M059J (cell line): ENCODE measurements at places on chromosomes 6 and 20.

- no peak for DNase-seq
Measured at GRCh38 chr20:18465536-18466200, 1.2 kb downstream of the DZANK1 start.

GRCh38 chr6:75268121-75268987 lies 16.2 kb downstream of the TMEM30A start:
- DNase-seq, result peak; percentile 72

DNA sequence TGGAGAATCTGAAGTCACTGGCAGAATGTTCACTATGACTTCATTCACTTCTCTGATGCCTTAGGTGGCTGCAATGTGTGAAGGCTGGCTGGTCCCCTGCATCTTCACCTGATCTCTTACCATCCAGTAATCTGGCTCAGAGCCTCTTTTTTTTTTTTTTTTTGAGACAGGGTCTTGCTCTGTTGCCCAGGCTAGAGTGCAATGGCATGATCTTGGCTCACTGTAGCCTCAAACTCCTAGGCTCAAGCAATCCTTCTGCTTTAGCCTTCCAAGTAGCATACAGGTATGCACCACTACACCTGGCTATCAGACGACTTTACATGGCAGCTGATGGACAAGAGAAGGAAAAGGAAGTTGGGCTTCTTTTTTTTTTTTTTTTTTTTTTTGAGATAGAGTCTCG lies 25.8 kb upstream of the JARID2 start:
- no peak for DNase-seq

DNA sequence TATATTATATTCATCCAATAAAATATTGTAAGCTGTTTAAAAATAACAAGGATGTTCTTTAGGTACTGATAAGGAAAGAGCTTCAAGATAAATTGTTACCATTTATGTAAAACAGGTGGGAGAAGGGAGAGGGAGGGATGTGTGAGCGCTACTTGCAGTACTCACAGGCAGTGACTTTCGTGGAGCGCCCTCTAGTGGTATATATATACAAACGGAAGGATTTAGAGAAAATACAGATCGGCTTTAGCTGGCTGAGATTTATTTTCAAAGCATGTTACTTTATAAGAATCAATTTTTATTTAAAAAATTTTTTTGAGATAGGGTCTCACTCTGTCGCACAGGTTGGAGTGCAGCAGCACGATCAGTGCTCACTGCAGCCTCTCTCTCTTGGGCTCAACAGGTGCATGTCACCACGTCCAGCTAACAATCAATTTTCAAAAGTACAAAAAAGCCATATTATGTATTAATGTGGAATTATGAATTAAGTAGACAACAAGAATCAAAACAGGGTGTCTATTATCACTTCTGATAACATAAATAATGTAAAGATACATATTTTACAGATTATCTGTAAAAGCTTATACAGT lies 3.3 kb upstream of the MOG start:
- peak; percentile 68 for DNase-seq

GRCh38 chr6:64520050-64520449 lies 884.4 kb downstream of the PHF3 start:
- DNase-seq, result peak; percentile 92

DNA sequence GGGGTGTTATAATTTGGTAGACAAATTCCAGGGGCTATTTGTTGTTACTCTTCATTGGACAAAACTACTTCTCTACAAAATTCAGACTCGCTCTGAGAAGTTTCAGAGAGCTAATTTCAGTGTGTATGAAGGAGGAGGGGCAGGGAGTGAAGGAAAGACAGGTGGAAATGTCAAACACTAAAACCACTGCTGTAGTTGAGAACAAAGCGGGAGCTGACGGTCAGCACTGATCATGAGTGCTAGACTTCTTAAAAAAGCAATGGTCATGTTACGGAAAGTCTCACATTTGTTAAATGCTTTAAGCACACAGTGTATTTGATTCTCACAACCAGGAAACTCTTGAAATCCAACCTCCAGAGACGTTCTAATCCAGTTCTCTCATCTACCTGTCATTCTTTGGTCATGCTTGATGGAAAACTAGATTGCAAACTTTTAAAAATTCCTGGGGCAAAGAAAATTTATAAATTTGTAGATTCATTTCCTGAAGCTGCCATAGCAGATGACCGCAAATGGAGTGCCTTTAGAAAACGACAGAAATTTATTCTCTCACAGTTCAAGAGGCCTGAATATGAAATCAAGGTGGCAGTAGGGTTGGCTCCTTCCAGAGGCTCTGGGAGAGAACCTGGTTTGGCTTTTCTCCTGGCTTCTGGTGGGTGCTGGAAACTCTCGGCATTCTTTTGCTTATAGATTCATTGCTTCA lies 100.7 kb upstream of the CARMIL1 start:
- peak; percentile 54 for DNase-seq

- DNase-seq, result no peak
Measured at GRCh38 chr6:107636486-107636885, 146.6 kb downstream of the SOBP start.

GRCh38 chr6:8551993-8552392 lies 116.6 kb upstream of the SLC35B3 start:
- DNase-seq, result no peak
